C1 segment of cervical spinal cord (tissue), 14 donors: ENCODE measurements at places on chromosomes 11 and 22.

- DNase-seq, result no peak
These were observed 29.0 kb downstream of the SGSM1 start for GRCh38 chr22:24834845-24835570.

GRCh38 chr22:26789951-26790350, 132.6 kb downstream of the MIAT start:
- DNase-seq, result no peak

GRCh38 chr22:42399315-42400271, 32.6 kb downstream of the NFAM1 start:
- DNase-seq, result no peak

- DNase-seq, result no peak
These were observed 68.2 kb downstream of the CASP12 start for GRCh38 chr11:104830080-104830479.

DNA sequence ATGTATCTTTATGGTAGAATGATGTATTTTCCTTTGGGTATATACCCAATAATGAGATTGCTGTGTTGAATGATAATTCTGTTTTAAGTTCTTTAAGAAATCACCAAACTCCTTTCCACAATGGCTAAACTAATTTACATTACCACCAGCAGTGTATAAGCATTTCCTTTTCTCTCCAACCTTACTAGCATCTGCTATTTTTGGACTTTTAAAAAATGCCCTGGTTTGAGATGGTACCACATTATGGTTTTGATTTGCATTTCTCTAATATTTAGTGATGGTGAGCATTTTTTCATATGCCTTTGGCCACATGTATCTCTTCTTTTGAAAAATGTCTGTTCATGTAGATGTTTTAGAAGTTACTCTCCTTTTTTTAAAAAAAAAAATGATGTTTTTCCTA, 142.0 kb downstream of the METTL15 start:
- DNase-seq, result no peak

- no peak for DNase-seq
These were observed 571.8 kb downstream of the OPCML start for GRCh38 chr11:132960273-132961078.
